Stimulated activated CD8-positive, alpha-beta memory T cell treated with anti-CD3 and anti-CD28 coated beads, Interleukin-15, amount 100 ng/mL, for 4 hours (primary cell): ENCODE measurements at places on chromosomes 13 and 19.

GRCh38 chr19:1132552-1133383, 29.0 kb downstream of the GPX4 start:
- DNase-seq: no peak

DNA sequence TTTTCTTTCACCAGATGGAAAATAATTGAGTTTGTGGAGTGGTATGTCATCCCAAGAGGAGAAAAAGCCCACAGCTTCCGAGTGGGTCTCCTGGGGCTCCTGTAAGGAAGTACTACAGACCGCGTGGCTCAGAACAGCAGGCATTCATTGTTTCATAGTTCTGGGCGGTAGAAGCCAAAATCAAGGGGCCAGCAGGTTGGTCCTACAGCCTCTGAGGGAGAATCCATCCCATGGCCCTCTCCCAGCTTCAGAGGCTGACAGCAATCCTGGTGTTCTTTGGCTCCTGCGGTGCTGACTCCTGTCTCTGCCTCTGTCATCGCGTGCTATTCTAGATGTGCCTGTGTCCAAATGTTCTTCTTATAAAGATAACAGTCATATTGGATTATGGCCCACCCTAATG, 362.6 kb downstream of the FGF14 start:
- DNase-seq: no peak

DNA sequence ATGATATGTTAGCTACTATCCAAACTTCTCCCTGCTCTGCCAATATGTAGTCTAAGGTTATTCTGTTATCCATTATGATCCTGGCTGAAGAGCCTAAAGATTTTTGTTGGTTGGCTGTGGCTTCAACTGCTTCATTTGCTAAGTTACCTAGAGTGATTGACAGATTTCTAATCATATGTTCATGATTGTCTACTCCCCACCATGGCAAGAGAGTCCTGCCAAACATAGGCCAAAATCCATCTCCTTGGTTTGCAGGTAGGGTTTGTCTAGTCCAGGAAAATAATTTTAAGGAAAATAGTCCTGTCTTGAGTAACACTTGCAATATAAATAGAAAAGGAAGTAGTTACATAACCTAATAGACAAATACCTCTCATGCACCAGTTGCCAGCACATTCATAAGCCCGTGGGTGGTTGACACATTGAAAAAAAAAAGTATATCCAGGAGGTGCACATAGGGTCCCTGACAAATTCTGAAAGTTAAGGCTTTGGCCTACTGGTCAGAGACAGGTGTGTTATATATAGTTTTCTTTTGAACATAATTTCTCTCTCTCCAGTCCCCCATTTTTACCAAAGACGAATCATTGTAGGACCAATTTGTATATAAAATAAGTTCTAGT, 5.4 kb upstream of the CBY2 start:
- no peak for DNase-seq

DNA sequence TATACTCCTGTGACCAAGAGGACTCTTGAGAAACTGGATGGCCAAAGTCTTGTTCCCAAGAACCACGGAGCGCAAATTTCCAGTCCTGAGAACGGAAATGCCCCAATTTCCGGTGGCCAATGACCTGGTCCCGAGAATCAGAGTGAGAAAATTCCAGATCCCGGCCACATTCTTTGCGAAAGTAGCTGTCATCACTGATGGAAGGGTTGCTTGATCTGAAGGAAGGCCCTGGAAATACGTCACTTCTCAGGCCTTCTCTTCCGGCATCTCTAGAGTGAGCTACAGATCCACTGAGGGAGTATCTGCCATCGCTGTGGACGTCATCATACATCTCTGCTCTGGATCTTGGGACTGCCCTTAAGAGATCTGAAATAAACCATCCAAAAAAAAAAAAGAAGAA, 7.5 kb downstream of the SUGP2 start:
- no peak for DNase-seq

DNA sequence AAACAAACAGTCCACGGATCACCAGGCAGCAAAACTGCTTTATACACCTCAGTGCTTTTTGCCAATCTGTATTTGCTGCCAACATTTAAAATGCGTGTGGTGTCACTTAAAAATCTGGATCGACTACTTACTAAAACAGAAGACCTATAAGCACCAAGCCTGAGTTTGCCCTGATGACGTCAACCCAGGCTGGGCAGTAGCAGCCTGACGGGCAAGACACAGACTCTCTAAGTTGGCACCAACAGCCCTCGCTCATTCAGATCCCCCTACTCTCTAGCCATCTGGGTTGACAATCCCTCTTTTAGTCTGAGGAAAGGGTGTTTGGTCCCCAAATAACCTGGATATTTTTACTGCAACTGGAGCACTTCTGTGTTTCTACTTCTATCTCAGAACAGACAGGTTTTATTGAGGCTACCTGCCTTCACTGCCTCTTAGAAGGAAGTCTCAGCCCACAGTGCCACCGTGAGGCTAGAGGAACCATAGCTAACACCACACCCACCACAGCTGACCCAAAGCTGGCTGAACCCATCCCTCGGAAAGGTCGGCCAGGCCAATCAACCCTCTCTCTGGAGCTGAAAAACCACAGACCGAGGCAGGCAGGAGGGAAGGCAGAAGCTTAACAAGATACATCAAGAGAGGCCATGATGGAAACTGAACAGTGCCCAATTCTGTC, 6.9 kb downstream of the SUGP2 start:
- no peak for DNase-seq

DNA sequence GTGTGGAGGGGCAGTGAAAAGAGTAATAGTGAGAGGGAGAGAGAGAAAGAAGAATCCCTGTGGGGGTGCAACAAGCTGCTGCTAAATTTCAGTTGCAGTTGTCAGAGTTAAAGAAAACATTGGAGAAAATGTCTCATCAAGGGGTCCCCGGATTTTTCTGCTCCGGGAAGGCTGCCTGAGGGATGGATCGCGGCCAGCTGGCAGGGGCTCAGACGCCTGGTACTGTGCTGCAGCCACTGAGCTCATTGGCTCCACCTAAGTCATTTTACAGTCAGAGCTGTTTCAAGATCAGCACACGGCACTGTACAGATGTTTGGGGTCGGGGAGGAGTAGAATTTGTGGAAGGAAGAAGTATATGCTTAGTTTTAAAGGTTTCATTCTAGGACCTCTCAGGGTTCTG, 106.2 kb downstream of the SHISA2 start:
- DNase-seq: no peak

- no peak for DNase-seq
Measured at GRCh38 chr13:49939321-49939720, 3.2 kb upstream of the SPRYD7 start.

- no peak for DNase-seq
Measured at GRCh38 chr19:51564791-51565190, 6.3 kb upstream of the ZNF175 start.

- DNase-seq: no peak
Measured at GRCh38 chr19:3504735-3505134, 1.4 kb upstream of the FZR1 start.
